Myocyte (in vitro differentiated cells): ENCODE measurements at places on chromosomes 2 and 18. TPM values are rescaled to one million over a fixed set of nuclear protein-coding genes. Genes with fewer than 3 reads are reported as not detected.

- DNase-seq: no peak
Observed at GRCh38 chr2:74749432-74749831, 84.5 kb upstream of the HK2 start.

DNA sequence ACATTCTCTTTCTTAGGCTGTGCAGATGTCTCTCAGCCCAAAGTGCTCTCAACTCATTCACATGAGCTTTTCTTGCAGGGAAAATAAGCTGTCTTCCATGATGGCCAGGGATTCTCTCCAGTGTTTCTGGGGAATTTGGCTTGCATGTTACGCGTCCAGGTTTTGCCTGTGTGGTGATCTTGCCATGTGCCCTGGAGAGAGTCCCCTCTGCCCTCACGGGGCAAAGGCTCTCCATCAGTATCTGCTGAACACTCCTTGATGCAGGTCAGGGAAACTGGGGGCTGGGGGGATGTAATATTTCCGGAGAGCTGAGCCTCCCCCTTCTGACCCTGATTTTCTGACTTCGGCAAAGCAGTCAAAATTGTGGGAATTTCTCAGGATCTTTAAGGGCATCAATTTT, 87.6 kb downstream of the ACKR3 start:
- no peak for DNase-seq

GRCh38 chr18:31877900-31878299, 65.0 kb downstream of the TRAPPC8 start:
- DNase-seq: no peak

DNA sequence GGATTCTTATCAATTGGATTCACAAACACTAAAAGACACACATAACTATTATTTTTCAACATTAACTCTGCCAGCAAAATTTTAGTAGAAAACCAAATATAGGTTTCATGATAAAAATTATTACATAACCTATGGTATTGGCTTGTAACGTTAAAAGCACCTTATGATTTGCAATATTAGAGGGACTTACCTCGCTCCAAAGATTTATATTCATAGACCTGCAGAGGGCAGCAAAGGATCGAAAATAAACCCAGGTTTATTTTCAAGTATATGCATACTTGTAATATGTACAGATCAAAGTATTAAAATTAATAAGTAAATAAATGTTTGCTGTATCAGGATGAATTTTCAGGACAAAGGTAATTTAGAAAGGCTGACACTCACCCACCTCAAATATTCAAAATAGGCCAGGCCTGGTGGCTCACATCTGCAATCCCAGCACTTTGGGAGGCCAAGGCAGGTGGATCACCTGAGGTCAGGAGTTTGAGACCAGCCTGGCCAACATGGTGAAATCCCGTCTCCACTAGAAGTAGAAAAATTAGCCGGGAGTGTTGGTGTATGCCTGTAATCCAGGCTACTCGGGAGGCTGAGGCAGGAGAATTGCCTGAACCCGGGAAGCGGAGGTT, 45.3 kb downstream of the LRPPRC start:
- peak; percentile 49 for DNase-seq

- no peak for DNase-seq
Observed at GRCh38 chr2:441258-442022, 153.5 kb upstream of the ALKAL2 start.

- DNase-seq: no peak
Observed at GRCh38 chr2:136242100-136242499, 124.2 kb upstream of the CXCR4 start.

- DNase-seq: no peak
Observed at GRCh38 chr2:228675646-228676045, 494.2 kb upstream of the SPHKAP start.

DNA sequence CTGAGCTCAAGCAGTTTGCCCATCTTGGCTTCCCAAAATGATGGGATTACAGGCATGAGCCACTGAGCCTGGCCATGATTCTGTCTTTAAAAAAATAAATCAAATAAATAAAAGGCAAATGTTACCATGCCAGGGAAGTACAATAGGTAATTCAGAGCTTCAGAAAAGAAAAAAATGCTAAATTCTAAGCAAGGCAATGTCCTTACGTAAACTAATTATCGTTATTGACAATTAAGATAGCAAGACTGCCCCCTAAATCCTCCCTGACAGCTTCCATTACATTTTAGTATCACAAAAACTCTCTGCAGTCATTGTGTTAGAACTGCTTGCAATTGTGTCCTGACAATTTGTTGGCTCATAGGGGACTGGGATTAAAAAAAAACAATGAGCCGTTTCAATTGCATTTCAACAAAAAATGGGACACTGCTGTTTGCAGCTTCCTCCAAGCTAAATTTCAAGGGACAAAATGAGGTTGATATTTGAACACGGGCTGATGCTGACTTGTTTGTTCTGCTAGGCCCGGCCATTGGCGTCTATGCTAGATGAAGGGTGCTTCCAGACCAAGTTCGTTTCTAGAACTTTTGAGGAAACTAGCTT, 88.9 kb downstream of the MOGAT1 start:
- no peak for DNase-seq

DNA sequence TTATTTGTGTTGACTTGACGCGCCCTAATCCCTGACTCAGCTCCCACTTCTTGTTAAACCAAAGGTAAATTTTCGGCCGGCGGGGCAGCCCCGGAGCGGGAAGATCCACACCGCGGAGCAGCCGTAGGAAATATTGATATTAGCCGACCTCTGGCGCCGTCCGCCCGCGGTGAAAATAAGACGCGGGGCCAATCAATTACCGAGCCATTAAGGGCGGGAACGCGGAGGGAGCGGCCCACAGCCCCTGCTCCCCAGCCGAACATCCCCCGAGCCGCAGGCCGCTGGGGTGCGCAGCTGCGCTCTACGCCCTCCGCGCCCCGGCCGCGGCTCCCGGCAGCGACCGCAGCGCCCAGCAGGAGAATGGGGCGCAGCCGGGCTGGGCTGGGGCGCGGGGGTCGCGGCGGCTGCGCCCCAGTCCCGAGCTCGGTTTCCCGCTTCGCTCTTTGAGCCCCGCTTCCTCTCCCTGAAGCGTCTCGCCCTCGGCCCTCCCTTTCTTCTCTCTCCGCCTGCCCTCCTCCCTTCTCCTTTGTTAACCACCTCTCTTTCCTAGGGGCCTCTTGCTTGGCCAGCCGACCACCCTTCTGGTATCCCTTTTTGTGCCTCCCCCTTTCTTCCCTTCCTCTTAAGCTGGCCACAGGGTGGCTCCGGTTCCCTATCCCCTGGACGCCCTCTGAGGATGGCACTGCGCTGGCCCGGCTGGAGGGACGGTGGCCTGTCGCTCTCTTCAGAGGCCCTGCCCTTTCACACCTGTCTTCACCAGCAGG, 40.9 kb downstream of the CELF4 start:
- DNase-seq: no peak

DNA sequence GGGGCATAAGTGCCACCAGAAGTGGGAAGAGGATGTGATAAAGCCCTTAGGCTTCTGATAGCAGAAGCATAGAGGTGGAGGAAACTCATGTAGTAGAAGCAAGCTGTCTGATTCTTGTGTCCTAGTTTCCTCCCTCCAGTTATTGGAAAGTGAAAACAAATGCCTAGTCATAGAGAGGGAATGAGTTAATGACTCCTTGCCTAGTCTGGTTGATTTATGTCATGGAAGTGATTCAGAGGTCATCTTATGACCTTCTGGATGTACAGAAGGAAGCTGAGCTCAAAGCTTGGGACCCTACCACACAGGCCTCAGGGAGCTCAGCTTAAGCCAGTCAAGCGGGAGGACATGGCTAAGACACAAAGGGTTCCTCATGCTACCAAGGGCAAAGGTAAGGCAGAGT, 232.2 kb downstream of the THSD7B start:
- DNase-seq: no peak

GRCh38 chr18:36697905-36698304, 130.9 kb downstream of the TPGS2 start:
- DNase-seq: peak; percentile 62

DNA sequence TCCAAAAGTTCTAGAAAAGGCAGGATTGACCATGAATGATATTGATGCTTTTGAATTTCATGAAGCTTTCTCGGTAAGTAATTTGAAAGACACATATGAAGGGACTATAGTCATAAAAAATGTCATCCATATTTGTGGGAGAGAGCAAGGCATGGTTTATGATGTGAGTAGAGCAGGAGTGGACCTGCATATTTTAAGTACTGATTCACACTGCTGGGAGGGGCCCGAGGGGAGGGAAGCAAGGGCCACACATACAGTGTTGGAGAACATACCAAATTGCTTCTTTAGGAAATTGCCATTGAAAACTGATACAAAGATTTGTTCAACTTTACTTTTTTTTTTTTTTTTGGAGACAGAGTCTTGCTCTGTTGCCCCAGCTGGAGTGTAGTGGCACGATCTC, 39.4 kb downstream of the HADHB start:
- peak; percentile 18 for DNase-seq

DNA sequence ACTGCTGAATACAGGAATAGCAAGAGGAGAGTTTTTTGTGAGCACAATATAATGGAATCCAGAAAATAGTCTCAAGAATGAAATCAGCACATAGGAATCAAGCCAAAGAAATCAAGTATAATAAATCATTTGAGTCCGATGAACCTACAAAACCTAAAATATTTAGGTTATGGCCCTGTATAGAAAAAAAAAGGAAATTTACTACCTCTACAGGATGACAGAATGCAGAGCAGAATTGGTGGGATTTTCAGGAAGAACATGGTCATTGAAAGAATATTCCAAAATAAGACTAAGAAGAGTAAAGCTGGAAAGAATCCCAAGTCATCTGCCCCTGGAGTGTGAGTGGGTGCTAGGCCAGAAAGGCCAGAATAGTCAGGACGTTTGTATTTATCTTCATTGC, 1041.2 kb upstream of the CDH2 start:
- no peak for DNase-seq

GRCh38 chr2:100941646-100942240, 60.3 kb upstream of the RPL31 start:
- DNase-seq: no peak

DNA sequence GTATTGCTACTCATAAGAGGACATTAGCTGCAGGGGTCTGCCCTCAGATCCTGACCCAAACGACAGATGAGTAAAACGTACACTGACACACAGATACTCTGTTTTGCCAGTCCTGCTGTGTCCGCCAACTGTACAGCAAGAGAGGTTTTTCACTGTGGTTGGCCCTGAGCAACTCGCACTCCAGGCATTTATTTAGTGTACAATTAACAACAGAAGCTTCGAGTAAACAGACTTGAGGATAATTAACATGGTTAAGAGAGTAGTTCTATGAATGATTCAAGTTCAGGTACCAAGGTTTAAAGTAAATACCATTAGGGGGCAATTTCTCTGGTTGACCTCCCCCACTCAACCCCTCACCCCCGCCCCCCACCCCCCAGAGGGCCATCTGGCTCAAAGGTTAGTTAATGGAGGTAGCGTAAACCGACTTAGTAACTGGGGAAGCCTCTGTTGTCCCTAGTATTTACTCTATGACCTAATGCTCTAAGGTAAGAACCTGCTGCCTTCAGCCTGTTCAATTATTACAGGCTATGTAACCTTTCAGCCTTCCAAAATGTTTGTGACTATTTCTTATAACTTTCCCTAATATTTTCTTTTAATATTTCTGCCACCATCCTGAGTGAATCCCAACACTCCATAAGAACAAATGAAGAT, 103.9 kb upstream of the XIRP2 start:
- no peak for DNase-seq

Gene CFAP210
- not detected in 2 replicates for total RNA-seq

Gene REG1A
- total RNA-seq: not detected in 2 replicates

Gene PLEK
- not detected in 2 replicates for total RNA-seq

Gene ITGA6
- 650 and 854 TPM in 2 replicates for total RNA-seq

Gene NT5DC4
- total RNA-seq: not detected in 2 replicates

Gene CCDC74A
- total RNA-seq: 7.8 and 8.5 TPM in 2 replicates

Gene CDH2
- total RNA-seq: 19.3 and 21.2 TPM in 2 replicates

Gene STEAP3
- total RNA-seq: 60.7 and 75.7 TPM in 2 replicates

Gene ALPG
- total RNA-seq: not detected in 2 replicates
